ENCODE measurements at places on chromosomes 12 and 14.

- DNase-seq, result no peak
Measured at GRCh38 chr12:25797386-25797785, 161.1 kb upstream of the RASSF8 start.

DNA sequence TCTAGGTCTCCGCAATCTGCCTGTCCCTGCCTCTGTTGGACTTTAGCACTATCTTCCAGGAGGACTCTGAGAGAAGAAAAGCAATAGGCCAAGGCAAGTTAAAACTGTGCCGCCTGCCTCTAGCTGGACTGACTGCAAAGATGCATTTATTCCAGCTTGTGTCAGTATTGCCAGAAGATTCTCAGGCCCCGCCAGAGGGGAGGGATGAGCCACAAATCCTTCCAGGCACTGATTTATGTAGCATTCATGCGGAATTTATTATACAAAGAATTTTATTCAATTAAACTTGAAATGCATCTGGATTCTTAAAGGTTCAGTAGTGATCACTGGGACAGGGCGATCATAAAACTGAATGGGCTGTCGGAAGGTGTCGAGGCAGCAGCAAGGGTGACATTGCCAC is 19.8 kb downstream of the MMAB start:
- no peak for DNase-seq

DNA sequence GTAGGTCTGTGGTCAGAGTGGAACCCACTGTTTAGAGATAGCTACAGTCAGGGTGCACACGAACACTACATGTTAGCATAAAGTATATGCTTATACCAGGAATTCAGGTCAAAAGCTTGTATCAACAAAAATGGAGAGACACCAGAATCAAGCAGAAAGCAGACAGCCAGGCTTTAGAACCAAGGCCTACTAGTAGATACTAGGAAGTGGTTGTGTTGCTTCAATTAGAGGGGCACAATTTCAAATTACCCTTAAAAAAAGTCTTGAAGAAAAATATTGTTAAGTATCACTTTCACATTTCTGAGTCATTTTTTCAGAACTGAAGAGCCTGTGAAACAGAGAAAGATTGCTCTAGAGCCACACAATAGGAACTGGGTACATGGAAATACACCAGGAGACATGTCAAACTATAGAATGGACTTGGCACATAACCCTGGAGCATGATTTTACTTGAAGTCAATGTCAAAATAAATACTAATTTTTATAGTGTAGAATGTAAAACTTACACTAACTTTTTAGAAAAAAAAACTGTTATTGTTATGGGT is 41.6 kb downstream of the LRRC9 start:
- no peak for DNase-seq

DNA sequence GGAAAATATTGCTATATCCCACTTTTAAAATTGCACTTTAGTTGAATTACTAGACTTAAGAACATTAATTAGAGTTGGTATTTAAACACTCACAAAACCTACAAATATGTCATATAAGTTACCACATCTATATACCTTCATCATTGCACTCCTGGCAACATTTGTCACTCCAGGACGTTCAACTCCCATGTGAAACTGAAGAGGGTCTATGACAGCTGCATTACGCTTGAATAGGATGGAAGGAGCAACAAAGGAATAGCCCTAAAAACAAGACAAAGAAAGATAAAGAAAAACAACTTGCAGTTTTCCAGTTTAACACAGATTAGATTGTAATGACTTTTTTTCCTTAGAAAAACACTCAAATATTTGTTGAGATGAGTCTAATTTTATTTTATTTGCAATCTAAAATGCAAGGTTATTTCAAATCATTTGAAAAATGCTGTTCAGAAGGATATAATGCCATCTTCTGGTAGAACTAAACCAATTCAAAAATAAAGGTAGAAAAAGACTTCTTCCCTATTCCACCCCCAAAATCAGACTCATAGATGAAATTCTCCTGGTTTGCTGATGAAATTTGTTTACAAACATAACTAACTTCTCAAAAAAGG is 84.3 kb upstream of the TTC7B start:
- DNase-seq, result no peak

DNA sequence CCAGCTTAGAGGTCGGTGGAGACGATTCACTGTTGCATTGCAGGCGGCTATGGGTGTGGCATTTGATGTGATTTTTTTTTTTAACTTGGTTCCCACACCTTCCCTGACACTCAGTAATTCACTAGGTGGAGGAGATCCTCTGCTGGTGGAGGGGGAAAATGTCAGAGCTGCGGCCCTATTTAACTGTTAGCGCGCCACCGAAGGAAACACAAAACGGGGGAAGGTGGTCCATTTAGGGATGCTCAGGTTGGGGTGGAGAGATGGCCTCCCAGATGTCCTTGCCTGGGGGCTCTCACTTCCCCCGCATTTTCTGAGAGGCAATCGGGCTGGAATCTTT is 4.3 kb upstream of the HOXC12 start:
- no peak for DNase-seq

DNA sequence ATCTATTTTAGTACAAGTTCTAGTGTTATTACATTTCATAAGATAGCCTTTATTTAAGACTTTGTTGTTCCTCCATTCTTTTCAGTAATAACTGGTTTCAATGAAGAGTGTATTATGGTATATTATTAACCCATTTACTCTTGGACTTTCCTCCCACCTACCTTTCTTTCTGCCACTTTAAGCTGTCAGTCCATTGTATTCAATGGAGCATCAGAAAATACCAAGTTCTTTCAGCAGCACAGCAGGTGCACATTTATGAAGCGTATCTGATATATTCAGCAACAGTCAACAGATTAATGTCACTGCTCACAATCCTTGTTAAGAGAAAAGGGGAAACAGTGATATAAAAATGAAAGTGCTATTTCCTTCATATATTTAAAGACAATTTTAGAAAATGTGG is 660.9 kb downstream of the C12orf50 start:
- peak; percentile 7 for DNase-seq

- no peak for DNase-seq
Measured at GRCh38 chr14:75350505-75351060, 72.0 kb downstream of the FOS start.

Measured in NCI-H510A (cell line).